Osteoblast (primary cell): ENCODE measurements at places on chromosomes 13 and 19. TPM values are rescaled to one million over a fixed set of nuclear protein-coding genes. Genes with fewer than 3 reads are reported as not detected.

CGB8 gene
- 0.29 TPM in 1 of 2 replicates, not detected in the other for total RNA-seq

AP1M2 gene
- total RNA-seq = 0.29 and 0.72 TPM in 2 replicates

NFKBIB gene
- total RNA-seq = 9.1 and 12.7 TPM in 2 replicates

APC2 gene
- 0.29 and 0.36 TPM in 2 replicates for total RNA-seq

DNA sequence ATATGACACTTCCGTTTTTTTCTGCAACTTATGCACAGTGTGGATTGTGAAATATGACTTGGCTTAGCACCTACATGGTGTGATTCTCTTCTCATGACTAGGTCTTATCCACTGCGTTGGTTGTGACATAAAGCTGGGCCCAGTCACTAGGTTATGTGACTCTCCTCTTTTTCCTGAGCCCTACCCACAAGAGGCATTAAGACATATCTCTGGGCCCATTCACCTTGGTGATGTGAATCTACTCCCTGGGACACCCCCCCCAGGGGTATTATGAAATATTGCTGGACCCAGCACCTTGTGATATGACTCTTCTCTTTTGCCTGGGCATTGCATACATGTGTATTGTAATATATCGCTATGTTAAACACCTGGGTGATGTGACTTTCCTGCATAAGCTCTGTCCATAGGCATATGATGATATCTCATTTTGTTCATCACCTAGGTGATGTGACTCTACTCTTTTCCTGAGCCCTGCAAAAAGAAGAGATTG lies 85.8 kb upstream of the ZNF43 start:
- no peaks in the 10 kb centered on the region for H3K4me1 ChIP-seq
- H3K27me3 ChIP-seq = no peaks in the 10 kb centered on the region

GRCh38 chr19:34088292-34088691 lies 84.0 kb upstream of the LSM14A start:
- no peak for DNase-seq
- H3K4me1 ChIP-seq = no peaks in the 10 kb centered on the region
- H3K4me3 ChIP-seq = no peak overlapping the region
- no peak overlapping the region for H3K27ac ChIP-seq

DNA sequence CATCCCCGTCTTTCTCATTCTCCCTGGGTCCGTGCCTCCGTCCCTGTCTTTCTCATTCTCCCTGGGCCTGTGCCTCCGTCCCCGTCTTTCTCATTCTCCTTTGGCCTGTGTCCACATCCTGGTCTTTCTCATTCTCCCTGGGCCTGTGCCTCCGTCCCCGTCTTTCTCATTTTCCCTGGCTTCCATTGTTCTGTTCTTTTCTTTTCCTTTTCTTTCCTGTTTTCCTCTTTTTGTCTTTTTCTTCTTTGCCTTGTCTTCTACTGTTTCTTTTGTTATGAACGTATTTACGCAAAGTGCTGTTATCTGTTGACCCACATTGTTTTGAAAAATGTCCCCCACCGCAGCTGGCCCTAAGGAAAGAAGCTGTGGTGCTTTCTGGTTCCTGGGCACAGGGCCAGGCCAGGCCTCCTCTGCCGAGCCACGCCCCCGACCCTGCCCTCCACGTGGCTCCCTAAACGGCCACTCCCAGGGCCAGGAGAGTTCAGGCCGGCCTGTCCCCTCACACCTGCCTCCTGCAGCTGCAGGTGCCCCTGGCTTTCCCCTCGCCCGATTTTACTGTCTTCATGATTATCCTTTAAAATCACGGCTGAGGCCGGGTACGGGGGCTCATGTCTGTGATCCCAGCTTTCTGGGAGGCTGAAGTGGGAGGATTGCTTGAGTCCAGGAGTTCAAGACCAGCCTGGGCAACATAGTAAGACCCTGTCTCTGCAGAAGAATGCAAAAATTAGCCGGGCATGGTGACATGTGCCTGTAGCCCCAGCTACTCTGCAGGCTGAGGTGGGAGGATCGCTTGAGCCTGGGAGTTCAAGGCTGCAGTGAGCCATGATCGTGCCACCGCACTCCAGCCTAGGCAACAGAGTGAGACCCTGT lies 14.0 kb upstream of the TMPRSS9 start:
- H3K27me3 ChIP-seq = no peaks in the 10 kb centered on the region
- H3K27ac ChIP-seq = no peak overlapping the region
- no peak for DNase-seq
- H3K4me3 ChIP-seq = no peak overlapping the region
- peaks cover 28% of the 10 kb centered on the region for H3K36me3 ChIP-seq

DNA sequence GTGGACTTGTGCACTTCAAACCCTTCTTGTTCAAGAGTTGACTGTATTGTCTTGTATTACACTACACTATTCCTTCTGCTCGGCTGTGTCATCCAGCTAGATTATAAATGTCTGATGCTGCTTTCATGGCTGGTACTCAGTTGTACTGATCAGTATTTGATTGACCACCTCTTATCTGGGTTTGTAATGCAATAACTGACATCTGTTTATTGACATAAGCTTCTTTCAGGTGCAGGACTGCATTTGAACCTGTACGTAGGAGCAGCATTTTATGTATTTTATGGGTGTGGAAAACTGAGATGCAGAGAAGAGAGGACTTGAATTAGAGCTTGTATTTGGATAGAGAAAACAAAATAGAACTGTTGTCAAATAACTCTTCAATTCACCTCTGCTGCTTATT lies 309.2 kb downstream of the FGF9 start:
- no peaks in the 10 kb centered on the region for H3K4me1 ChIP-seq
- no peak overlapping the region for H3K4me3 ChIP-seq
- H3K27me3 ChIP-seq = no peaks in the 10 kb centered on the region
- no peaks in the 10 kb centered on the region for H3K36me3 ChIP-seq
- DNase-seq = no peak

- no peak overlapping the region for H3K27ac ChIP-seq
- no peaks in the 10 kb centered on the region for H3K4me1 ChIP-seq
- no peaks in the 10 kb centered on the region for H3K27me3 ChIP-seq
- H3K4me3 ChIP-seq = no peak overlapping the region
Measured at GRCh38 chr13:112815871-112816270, 126.0 kb downstream of the ATP11A start.

- no peak overlapping the region for H3K4me3 ChIP-seq
- H3K4me1 ChIP-seq = no peaks in the 10 kb centered on the region
- no peak for DNase-seq
- H3K27ac ChIP-seq = no peak overlapping the region
- no peaks in the 10 kb centered on the region for H3K27me3 ChIP-seq
Measured at GRCh38 chr19:41871573-41872383, 5.3 kb upstream of the CD79A start.

GRCh38 chr19:49738268-49738667 lies 24.8 kb downstream of the TSKS start:
- no peak overlapping the region for H3K4me3 ChIP-seq
- peak; percentile 19 for DNase-seq
- H3K36me3 ChIP-seq = no peaks in the 10 kb centered on the region
- H3K27me3 ChIP-seq = no peaks in the 10 kb centered on the region
- no peaks in the 10 kb centered on the region for H3K4me1 ChIP-seq
- no peak overlapping the region for H3K27ac ChIP-seq

DNA sequence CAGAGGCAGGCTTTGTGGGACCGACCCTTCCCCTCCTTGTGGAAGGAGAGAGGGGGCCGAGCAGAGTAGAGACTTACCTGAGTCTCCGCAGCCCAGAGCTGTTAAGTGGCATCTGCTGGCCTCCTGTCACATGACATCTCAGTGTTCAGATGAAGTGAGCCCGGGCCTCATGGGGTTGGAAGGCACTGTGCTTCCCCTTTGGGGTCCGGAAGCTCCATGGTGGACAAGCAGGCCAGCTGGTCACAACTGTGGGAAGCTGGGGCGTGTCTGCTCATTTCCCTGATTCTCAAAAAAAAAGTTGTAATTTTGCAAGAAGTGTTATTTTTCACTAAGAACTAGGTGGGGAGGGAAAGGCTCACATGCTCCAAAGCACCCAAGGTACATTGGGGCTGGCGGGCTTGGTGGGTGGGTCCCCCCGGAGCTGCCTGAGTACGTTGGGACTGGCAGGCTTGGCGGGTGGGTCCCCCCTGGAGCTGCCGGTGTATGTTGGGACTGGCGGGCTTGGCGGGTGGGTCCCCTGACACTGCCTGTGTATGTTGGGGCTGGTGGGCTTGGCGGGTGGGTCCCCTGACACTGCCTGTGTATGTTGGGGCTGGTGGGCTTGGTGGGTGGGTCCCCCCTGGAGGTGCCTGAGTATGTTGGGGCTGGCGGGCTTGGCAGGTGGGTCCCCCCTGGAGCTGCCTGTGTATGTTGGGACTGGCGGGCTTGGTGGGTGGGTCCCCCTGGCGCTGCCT lies 18.2 kb upstream of the DCUN1D2 start:
- no peak for DNase-seq
- no peak overlapping the region for H3K4me3 ChIP-seq
- no peak overlapping the region for H3K27ac ChIP-seq
- H3K36me3 ChIP-seq = peaks cover 63% of the 10 kb centered on the region

GRCh38 chr19:11260996-11261395 lies 1.3 kb downstream of the DOCK6 start:
- H3K36me3 ChIP-seq = no peaks in the 10 kb centered on the region
- H3K4me1 ChIP-seq = no peaks in the 10 kb centered on the region
- peak; percentile 44 for DNase-seq
- no peak overlapping the region for H3K27ac ChIP-seq

DNA sequence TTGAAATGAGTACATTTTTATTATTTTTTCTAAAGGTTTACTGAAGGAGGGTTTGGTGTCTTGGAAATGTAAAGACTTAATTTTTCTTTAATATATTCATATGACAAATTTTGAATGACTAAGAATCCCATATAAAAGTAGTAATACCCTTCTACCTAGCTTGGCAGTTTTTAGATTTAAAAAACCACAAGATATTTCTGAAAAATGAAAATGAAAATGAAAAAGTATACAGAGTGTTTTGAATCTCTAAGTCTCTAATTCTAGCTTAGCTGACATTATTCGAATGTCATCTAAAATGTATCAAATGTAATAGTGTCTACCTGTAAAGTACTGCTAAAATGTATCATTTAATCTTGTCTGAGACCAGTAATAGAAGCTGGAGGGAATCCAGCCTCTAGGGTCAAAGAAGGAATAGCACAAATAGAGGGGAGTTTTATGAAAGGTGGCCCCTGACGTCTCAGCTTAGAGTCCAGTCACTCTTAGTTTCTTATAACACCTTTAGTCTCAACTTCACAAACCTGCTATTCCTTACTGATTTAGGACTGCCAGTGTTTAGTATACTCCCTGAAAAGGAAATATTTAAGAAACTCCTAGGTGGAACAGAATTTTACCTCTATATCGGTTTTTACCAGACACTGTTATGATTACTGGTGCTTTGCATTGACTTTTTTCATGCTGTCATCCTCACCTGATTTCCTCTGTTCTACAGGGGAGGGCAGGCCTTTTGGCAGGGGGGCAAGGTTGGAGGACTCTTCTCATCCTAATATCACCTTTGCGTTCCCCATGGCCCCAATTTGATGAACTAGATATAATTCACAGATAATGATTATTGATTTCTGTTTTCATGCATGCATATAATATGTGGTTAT lies 16.2 kb upstream of the MIR17HG start:
- H3K27me3 ChIP-seq = no peaks in the 10 kb centered on the region
- no peak for DNase-seq
- no peaks in the 10 kb centered on the region for H3K4me1 ChIP-seq
- H3K4me3 ChIP-seq = no peak overlapping the region

- no peaks in the 10 kb centered on the region for H3K4me1 ChIP-seq
- no peak overlapping the region for H3K4me3 ChIP-seq
- peak; percentile 46 for DNase-seq
- H3K36me3 ChIP-seq = no peaks in the 10 kb centered on the region
- H3K27ac ChIP-seq = no peak overlapping the region
- peaks cover 96% of the 10 kb centered on the region for H3K27me3 ChIP-seq
Measured at GRCh38 chr13:94708031-94708859, 4.1 kb downstream of the SOX21 start.

- H3K36me3 ChIP-seq = peaks cover 15% of the 10 kb centered on the region
- H3K4me3 ChIP-seq = no peak overlapping the region
- no peak for DNase-seq
- peaks cover 23% of the 10 kb centered on the region for H3K4me1 ChIP-seq
Measured at GRCh38 chr19:33476151-33476707, 45.4 kb downstream of the PEPD start.

- H3K36me3 ChIP-seq = no peaks in the 10 kb centered on the region
- no peaks in the 10 kb centered on the region for H3K27me3 ChIP-seq
- DNase-seq = no peak
Measured at GRCh38 chr19:9498183-9498902, at the start of gene ZNF560. Gene ZNF560, minus strand, starts transcription at chr19:9498616. Its CDS starts 23,303 bp downstream, at chr19:9475313.

GRCh38 chr19:5078182-5078581 lies 109.3 kb downstream of the KDM4B start:
- no peaks in the 10 kb centered on the region for H3K4me1 ChIP-seq
- no peak overlapping the region for H3K27ac ChIP-seq

DNA sequence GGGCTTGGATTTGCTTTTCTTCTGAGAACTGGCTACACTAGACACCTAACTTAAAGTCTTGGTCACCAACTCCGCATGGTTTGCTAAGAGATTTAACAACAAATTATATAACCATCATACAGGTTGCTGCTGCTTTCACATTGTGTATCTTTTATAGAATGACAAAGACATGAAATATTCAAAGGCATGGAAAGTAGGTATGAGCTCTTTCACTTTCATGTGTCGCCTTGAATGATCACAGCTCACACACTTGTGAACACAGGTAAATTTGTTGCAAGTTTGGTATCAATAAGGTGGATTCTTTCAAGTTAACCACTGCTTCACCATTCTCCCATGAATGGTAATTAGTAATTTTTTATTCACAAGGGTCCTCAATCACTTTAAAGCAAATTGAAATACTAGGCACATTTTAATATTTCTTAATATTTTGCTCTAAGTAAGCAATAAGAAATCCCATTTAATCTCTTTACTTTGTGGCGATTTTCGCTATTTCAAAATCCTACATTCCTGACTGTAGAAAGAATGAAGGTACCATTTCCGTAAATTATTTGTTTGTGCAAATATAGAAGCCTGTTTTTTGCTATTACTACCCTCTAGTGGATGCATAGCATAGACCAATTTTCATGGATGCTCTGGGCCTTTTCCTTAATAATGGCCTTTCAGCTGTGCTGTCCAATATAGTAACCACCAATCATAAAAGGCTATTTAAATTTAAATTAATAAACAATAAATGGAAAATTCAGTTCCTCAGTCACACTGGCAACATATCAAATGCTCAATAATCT lies 45.5 kb upstream of the FREM2 start:
- no peak overlapping the region for H3K27ac ChIP-seq
- H3K4me3 ChIP-seq = no peak overlapping the region
- H3K36me3 ChIP-seq = no peaks in the 10 kb centered on the region
- no peak for DNase-seq
- no peaks in the 10 kb centered on the region for H3K27me3 ChIP-seq

DNA sequence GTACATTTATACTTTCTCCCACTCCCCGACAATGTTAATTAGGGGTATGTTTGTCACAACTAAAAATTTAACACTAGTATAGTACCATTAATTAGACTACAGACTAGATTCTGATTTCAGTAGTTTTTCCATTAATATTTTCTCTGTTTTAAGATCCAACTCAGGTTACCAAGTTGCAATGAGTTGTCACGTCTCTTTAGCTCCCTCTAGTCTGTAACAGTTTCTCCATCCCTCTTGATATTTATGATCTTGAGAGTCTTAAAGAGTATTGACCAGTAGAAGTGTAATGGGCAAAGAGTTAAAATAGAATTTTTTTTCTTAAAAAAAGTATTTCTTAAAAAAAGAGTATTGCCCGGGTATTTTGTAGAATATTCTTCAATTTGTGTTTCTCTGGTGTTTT lies 598.1 kb downstream of the TBC1D4 start:
- H3K27me3 ChIP-seq = no peaks in the 10 kb centered on the region
- peaks cover 8% of the 10 kb centered on the region for H3K4me1 ChIP-seq
- no peak overlapping the region for H3K27ac ChIP-seq
- H3K4me3 ChIP-seq = no peak overlapping the region
- DNase-seq = no peak
- H3K36me3 ChIP-seq = no peaks in the 10 kb centered on the region
